ENCODE measurements at places on chromosomes 5 and 9.

DNA sequence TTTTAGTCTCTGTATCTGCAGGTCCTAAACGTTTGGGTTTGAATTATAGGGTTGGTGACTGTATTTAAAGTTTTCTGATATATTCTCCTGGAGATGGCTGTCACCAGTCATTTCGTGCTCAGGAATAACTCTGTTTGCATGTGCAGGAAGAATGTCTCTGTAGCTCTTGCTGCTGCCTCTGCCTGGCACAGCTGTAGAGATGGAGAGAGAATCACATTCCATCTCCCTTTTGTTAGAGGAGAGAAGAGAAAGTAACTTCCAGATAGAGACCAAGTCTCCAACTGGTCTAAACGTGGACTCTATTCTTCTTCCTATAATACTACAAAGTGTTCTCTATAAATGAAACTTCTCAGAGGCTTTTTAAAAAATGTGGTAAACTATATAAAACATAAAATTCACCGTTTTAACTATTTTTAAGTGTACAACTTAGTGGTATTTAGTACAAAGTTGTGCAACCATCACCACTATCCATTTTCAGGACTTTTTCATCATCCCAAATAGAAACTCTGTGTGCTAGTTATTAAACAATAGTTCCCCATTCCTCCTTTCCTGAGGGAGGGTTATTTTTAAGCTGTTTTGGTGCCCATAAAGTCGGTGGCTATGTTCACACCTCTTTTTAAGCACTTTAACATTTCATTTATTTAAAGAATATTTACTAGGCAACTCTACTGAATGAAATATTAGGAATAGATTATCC lies 20.7 kb upstream of the STARD4 start:
- no peak for DNase-seq

- peak; percentile 13 for DNase-seq
Measured at GRCh38 chr5:97100476-97100875, 41.9 kb downstream of the LIX1 start.

GRCh38 chr5:169164481-169164925 lies 136.4 kb downstream of the SLIT3 start:
- peak; percentile 69 for DNase-seq

GRCh38 chr5:39668980-39669379 lies 244.2 kb upstream of the DAB2 start:
- no peak for DNase-seq

GRCh38 chr9:108085294-108085693 lies 595.7 kb upstream of the KLF4 start:
- DNase-seq = no peak

DNA sequence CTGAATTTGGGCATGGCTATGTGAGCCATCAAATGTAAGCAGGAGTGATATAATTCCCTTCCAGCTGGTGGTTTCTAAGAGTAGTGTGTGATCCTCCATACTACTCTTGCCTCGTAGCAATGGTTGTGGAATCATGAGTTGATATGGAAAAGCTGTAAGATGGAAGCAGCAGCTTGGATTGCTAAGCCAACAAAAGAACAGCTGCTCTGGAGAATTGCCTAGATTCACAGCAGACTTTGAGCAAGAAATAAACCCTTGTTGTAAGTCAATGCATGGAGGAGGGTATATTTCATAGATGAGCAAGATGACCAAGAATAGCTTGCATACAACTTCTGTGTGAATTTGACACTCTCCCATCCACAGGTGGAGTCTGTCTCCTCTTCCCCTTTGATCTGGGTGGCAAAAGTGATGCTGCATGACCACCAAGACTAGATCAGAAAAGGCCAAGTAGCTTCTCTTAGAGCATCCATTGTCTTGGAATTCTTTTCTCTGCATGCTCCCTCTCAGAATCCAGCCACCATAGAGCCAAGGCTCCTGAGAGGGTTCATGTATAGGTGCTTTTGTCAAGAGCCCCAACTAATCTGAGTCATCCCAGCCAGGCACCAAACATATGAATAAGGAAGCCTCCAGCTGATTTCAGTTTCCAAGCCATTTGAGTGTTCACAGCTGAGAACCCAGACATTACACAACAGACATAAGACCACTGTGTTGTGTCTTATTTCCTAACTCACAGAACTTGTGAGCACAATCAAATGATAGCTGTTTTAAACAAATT lies 79.0 kb downstream of the PRLR start:
- peak; percentile 18 for DNase-seq

DNA sequence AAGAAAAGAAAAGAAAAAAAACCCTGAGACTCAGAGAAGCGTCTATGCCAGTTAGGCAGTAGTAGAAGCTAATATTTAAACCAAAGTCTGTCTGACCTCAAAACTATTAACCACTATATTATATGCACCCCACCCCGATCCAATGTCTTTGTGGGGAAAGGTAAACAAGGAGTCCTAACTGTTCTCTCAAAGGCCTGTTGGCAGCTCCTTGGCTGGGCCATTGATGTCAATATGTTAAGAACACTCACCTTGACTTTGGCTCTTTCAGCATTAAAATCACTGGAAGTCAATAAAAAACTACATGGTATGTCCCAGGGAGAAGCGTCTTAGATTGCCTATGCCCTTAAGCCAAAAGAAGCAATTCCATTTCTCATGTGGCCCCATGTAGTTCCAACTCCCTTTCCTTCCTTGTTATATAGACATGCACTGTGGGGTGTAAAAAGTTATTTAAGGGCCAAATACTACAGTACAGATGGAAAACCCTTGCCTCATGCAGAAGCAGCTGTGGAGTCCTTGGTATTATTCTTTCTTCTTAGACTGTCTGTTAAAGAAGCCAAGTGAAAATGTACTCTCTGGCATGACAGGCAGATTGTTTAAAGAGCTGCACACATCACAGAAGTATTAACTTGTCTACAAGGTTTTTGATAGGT lies 308.6 kb upstream of the RPS23 start:
- no peak for DNase-seq

GRCh38 chr9:89687188-89687587 lies 82.4 kb downstream of the GADD45G start:
- no peak for DNase-seq

- DNase-seq = peak; percentile 77
Measured at GRCh38 chr9:19922476-19923118, 133.8 kb upstream of the SLC24A2 start.

DNA sequence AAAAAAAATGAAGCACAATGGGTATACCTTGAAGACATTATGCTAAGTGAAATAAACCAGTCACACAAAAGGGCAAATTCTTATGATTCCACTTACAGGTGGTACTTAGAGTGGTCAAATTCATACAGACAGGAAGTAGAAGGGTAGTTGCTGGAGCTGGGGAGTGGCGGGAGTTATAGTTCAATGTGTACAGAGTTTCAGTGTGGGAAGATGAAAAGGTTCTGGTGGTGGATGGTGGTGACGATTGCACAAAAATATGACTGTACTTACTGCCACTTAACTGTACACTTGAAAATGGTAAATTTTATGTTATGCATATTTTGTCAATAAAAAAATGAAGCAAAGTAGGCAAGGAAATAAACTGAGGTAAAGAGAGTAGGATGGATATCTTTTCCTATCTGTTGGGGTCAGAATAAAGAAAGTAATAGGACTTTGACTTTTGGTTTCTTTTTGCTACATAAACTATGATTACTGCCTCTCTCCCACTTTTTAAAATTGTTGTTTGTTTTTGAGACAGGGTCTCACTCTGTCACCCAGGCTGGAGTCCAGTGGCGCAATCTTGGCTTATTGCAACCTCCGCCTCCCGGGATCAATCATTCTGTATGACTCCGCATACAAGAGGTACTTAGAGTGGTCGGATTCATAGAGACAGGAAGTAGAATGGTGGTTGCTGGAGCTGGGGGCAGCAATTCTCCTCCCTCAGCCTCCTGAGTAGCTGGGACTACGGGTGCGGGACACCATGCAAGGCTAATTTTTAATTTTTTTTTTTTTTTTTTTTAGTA lies 4.0 kb upstream of the PSAT1 start:
- DNase-seq = no peak

DNA sequence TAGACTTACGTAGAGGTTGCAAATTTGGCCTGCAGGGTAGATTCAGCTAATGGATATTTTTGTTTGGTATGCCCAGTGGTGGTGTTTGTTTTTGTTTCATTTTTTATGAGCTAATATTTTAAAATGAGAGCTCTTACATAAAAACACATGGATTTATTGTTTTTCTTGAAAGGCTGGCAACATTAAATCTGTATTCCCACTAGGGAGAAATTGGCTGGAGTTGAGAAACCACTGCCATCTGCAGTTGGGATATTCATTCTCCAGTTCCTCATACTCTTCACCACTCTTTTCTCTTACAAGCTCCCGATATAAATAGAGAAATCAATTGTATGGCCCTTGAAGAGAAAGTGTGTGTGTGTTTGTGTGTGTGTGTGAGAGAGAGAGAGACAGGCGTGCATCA lies 143.3 kb downstream of the ALDH1A1 start:
- DNase-seq = no peak

DNA sequence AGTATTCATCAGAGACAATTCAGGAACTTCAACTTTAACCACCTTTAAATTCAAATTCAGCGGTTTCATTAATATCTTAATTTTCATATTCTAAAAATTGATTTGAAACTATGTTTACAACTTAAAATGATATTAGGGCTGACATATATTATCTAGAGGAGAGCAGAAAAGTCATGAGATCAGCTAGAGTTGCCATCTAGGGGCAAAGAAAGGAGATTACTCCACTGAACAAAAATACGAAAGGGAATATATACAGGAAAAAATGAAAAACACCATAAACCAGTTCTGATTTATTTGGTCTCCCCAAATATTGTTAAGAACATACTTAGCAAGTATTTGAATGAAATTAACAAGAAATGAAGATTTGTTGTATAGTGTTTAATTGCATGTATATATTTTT lies 946.3 kb downstream of the DTWD2 start:
- DNase-seq = peak; percentile 8

DNA sequence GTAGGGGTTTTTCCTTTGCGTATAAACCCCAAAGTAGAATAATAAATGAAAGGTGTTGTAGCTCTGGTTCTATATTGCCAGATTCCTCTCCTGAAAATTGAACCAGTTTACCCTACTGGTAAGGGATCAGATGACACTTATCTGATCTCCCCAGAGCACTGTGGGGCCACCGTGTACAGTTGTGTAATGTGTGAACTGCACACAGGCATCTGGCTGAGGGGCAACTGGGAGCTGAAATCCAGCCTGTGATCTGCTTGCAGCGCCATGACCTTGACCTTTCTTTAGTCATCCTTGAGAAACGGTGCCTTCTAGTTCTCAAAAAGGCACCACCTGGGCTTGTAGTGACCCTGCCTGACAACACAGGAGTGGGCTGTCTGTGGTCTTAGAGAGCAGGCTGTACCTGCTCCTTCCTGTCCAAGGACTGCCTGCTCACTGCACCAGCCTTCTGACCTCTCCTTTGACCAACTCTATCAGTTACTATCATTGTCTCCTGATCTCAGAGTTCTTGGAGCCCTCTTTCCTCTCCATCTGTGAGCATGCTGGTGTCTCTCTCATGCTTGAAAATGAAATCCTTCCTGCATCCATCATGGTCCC lies 40.2 kb downstream of the PDE6A start:
- no peak for DNase-seq
